Fibroblast of skin of left biceps (primary cell): ENCODE measurements at places on chromosomes 3 and 15.

GRCh38 chr3:69065318-69065964 lies 13.3 kb upstream of the TMF1 start:
- no peak for DNase-seq

- DNase-seq = no peak
Observed at GRCh38 chr3:16104156-16104555, 70.3 kb upstream of the GALNT15 start.

DNA sequence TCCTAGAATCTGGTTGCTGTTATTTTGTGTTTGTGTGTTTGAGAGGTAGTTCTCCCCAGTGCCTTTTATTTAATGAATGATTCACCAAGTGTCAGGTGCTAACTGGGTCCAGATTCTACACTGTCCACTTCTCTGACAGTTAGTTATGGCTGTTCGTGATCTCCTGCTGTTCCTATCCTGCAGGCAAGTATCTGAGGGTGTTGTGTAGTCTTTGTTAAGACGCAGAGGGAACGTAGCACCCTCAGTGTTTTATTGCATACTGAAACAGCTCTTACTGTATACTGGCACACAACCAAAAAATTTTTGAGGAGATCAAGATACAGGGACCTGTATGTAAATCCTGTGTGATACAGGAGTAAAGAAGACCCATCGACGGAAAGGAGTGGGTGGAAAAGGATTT lies 1271.3 kb downstream of the ROBO1 start:
- no peak for DNase-seq

DNA sequence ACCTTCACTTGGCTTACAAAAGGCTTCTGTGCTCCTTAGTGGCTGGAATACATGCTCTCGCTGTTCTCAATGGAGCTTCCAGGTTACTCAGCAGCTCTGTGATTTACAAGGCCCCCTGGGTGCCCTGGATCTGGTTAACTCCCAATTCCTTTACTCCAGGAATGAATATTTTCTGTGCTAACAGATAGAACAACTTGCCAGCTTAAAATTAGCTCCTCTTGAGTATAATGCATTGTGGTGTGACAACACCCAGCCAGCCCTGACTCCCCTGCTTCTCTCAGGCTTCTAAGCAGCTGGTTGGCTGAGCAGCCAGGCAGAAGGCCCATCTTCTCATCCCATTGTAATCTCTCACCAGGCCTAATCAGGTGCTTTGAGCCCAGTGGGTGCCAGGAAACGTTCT lies 246.4 kb downstream of the ALCAM start:
- DNase-seq = peak; percentile 19

DNA sequence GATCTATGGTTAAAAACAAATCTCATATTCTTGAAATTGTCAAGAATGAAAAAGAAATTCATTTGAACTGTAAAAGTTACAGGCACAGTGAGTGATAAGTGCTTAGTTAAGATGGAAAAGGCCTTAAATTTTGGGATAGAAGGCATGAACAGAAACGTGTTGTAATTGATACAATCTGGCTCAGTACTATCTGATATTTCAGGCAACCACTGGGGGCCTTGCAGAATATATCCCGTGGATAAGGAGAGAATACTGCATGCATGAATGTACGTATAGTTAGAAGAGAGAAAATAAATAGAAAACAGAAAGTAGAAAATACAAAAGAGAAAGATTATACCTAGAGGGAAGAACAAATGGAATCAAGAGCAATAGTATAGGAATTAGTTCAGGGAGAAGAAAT lies 741.4 kb upstream of the CCDC54 start:
- DNase-seq = no peak

DNA sequence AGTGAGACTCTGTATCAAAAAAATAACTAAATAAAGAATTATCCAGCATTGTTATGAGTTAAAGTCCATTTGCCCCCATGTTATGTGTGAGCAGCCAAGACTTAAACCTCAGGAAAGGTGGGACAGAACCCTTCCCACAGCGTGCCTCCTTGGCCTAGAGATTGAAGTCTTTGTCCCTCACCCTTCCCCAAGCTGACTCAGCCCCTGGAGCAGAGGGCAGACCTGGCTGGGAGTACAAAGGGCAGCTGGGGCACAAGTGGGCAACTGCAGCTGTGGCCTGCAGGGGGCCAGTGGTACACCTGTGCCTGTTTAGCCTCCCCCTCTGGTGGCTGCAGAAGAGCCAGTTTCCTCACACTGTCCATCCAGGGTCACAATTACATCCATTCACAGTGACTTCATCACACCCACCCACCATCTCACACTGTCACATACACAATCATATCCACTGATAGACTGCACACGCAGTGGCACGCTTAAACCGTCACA lies 940 bp upstream of the ACY1 start:
- no peak for DNase-seq

- DNase-seq = peak; percentile 82
Observed at GRCh38 chr15:43505738-43506137, 11.7 kb upstream of the MAP1A start.

DNA sequence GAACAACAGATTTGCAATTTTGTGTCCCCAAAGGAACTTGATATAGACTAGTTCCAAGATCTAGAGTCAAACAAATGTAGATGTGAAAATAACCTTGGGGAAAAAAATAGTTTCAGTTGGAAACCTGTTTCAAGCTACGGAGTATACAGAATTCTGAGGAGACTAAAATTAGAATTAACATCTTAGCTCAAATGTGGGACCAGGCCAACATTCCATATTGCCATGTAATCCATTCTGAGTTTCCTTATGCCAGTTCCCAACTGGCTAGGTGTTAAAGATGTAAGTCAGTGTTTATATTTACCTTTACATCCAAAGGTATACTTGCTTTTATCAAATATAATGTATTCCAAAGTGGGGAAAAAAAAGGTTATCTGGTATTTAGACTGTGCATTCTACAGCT lies 76.3 kb downstream of the UBE3A start:
- no peak for DNase-seq

GRCh38 chr3:188284455-188285212 lies 130.7 kb downstream of the LPP start:
- no peak for DNase-seq

- no peak for DNase-seq
Observed at GRCh38 chr3:160018959-160019358, 30.3 kb downstream of the IL12A start.

DNA sequence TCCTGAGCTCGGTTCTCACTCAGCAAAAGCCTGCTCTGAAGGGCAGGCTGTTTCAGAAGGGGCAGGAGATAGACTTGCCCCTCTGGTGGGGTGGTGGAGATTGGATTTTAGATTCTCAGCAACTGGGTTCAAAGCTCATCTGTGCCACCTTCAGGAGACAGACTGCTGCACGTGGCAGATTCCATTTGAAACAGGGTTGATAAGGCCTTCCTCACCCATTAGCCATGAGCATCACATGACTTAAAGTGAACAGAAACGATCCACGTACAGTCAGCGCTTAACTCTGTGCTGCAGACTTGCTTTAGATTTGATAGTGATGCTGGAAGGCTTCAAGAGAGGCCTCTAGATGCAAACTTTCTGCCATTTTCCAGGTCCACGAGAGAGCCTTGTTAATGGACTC lies 35.0 kb upstream of the MGLL start:
- DNase-seq = no peak

GRCh38 chr3:134956844-134957243 lies 161.8 kb downstream of the EPHB1 start:
- DNase-seq = no peak

GRCh38 chr3:127428344-127428997 lies 140.6 kb upstream of the PRR20G start:
- DNase-seq = no peak

GRCh38 chr15:95718441-95718840 lies 612.1 kb upstream of the NR2F2 start:
- no peak for DNase-seq

GRCh38 chr3:155227141-155227540 lies 66.3 kb downstream of the STRIT1 start:
- DNase-seq = no peak

- no peak for DNase-seq
Observed at GRCh38 chr3:146626403-146627122, 21.4 kb upstream of the PLSCR5 start.

- peak; percentile 34 for DNase-seq
Observed at GRCh38 chr3:155292133-155292532, 1.4 kb downstream of the STRIT1 start.

DNA sequence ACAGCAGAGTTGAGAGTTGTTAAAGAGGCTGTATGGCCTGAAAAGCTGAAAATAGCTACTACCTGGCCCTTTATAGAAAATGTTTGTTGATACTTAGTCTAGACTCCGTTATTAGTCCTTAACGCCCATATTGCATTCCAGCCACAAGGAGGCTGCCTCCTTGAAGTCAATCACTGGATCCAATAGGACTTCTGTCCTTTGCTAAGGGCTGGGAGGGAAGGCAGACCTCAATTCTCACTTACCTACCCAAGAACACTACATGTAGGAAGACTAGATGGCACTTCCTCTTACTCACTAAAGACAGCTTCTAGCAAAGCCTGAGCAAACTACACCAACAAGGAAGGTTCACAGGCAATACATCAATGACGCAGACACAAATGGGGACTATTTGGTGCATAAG lies 139.5 kb upstream of the HACD2 start:
- no peak for DNase-seq

DNA sequence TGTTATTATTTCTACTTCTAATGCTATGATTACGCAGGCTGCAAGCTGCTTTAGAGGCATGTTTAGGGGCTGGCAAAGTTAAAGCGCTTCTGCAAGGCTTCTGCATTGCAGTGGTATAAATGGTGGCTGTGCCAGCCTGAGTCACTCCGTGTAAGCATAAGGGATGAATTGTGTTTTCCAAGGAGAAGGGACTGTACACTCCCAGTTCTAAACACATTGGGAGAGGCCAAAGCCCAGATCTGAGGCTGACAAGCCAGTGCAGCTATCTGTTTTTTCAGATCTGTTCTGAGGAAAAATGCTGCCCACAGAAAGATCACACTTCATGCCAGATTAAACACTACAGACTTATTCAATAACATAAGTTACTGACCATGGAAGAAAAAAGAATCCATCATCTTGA lies 83.8 kb downstream of the PRICKLE2 start:
- no peak for DNase-seq

DNA sequence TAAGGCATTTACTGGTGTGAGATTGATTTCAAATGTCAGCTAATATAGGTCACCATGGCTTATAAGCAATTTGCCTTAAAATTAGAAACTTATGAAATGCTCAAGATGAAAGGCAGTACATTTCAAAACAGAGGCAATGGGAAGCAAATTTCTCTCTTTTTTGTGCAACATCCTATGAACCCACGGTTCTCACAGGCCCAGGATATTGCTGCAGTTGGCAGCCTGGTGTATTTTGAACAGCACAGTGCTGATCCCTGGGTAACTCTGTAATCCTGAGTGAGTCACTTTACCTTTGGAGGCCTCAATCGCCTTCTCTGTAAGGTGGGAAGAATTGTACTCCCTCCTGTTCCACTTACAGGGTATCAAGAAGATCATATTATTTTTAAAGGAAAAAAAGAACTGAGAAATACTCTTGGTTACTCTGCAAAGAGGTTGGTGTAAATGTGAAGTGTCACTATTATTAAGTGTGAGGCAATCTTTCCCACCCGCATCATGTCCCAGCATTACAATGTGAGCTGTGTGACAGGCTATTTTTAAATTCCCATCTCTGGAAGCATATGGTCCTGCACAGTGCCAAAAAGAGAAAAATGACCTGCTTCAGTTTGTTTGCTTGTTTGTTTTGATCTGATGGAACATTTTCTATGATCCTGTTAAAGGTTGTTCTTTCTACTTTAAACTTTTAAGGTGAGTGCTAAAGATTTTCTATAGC lies 190.1 kb upstream of the LPP start:
- no peak for DNase-seq

- peak; percentile 47 for DNase-seq
Observed at GRCh38 chr15:37101980-37102304, 1.6 kb upstream of the MEIS2 start.

DNA sequence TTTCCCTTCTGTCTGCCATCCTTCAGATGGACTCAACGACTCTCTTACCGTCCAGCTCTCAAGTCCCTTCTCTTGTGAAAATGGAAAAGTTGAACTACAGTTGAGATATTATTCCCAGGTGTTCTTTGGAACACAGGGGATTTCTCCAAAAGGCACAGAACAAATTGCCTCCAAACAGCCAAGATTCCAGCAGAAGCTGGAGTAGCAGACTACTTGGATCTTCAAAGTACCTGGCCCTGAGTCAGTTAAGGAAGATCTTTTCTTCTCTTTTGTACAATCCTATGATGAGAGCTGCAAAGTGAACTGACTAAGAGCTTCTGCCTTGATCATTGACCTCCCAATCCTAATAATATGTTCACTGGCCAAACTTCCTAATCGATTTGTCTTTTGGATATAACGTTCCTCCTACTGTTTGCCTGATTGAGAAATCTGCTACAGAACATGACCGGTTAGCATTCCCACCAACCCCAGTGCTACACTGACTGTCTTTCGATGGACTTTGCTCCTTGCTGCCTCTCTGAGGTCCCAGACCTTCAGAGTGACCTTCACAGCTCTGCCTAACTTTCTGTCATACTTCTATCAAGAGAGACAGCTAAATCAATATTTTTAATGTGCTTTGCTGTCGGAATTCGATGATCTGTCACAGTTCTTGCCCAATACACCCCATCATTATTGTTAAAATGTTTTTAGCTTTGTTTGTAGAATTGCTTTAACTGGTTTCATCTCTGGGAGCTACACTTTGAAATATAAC lies 21.9 kb downstream of the PAQR9 start:
- DNase-seq = no peak

- no peak for DNase-seq
Observed at GRCh38 chr3:183907911-183908331, 23.2 kb upstream of the PARL start.

GRCh38 chr15:71136159-71136783 lies 21.0 kb downstream of the THSD4 start:
- peak; percentile 73 for DNase-seq

DNA sequence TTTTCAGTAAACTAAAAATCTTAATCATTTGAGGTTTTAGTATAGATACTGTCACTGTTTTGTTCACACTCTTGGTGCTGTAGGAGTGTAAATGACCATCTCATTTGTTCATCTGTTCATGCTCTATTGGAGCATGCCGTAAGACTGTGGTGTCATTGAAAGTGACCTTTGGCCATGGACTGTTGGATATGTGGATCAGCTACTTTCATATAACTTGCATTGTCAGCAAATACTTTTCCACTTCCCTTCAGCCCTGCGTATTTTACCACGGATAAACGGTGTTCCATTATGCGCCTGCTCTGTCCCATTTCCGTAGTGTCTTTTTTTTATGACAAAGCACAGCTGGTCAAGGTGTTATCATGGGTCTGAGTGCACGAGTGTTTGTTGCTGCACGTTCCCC lies 32.6 kb upstream of the SENP5 start:
- DNase-seq = no peak

- DNase-seq = no peak
Observed at GRCh38 chr15:56964182-56964581, 45.7 kb downstream of the TCF12 start.

DNA sequence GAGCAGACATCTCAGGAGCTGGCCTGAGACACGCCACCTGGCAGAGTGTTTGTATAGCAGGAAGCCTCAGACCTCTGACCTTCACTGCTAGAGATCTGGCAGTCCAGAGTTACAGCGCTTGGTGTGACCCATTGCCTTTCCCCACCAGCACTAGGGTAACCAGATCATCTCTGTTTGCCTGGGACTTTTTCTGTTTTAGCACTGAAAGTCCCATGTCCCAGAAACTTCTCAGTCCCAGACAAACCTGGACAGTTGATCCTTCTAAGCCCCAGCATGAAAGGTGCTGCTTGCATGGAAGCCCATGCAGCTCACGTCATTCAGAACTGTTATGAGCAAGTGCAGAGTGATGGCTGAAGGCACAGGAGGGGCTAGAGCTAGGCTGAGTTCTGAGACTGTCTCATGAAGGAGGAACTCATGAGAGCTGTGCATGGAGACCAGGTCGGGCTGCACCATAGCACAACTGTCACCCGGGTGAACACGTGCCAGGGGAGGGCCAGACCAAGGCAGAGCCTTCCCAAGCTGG lies 18.2 kb upstream of the AHSG start:
- DNase-seq = no peak

GRCh38 chr3:188171682-188172467 lies 17.9 kb downstream of the LPP start:
- no peak for DNase-seq
